ENCODE measurements at places on chromosomes 4 and X.
A peak's percentile ranks its signal among the peaks of the same experiment; 100 is the strongest.

- peak; percentile 87 for DNase-seq
Observed at GRCh38 chr4:159047478-159048165, 55.3 kb upstream of the RAPGEF2 start.

DNA sequence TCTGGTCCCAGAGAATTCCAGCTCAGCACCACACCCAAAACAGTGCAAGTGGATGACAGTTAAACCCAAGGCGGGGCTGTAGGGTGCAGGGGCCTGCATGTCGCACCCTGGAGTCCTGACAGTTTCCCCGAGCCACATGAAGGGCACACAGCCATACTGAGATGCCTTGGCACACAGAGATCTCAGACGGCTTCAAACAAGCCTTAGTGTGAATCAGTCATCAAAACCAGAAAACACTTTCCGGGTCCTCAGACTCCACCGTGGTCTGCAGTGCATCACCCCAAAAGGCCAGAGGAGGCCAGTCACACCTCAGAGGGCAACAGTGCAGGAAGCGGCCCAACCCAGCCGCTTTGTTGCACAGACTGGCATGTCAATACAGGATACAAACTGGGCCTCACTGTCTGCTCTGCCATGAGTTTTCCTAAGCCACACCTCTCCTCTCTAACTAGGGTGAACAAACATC lies 64.6 kb upstream of the ENPP6 start:
- no peak for DNase-seq

GRCh38 chr4:35933901-35934300 lies 310.4 kb downstream of the ARAP2 start:
- DNase-seq = no peak

GRCh38 chr4:7422898-7423180 lies 11.9 kb downstream of the PSAPL1 start:
- DNase-seq = no peak

DNA sequence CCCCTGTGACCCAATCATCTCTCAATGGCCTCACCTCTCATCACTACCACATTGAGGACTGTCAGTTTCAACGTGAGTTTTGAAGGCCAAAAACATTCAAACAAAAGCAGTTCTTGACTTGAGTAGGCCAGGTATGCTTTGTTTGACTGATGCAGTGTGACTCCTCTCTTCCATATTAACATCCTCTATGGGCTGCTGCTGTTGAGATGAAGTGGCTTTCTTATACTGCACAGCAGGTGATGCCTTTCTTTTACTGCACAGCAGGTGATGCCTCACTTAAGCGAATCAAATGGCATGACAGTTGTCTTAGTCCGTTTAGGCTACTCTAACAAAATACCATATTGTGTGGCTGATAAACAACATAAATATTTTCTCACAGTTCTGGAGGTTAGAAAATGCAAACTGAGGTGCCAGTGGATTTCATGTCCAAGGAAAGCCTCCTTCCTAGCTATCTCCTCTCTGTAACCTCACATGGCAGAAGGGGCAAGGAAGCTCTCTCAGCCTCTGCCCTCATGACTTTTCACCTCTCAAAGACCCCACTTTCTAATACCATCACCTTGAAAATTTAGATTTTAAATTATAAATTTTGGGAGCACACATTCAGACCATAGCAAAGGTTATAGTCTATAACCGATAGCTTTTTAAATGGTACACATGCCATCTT lies 2267.9 kb upstream of the AGA start:
- DNase-seq = no peak

DNA sequence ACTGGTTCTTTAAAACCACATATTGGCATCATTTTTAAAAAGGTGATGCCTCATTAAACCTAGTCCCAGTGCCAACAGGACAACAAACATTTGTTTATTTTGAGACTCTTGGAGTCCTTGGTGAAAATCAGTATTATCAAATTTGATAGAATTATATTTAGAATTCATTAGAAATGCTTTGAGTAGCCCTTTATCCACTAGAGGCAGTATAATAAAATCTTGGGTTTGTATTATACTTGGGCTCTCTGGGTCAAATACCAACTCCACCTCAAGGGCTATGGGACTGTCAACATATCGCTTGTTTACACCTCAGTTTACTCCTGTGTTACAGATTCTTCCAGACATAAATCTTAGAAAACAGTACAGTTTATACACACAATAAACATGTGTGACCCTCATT lies 335.7 kb upstream of the FSTL5 start:
- no peak for DNase-seq

DNA sequence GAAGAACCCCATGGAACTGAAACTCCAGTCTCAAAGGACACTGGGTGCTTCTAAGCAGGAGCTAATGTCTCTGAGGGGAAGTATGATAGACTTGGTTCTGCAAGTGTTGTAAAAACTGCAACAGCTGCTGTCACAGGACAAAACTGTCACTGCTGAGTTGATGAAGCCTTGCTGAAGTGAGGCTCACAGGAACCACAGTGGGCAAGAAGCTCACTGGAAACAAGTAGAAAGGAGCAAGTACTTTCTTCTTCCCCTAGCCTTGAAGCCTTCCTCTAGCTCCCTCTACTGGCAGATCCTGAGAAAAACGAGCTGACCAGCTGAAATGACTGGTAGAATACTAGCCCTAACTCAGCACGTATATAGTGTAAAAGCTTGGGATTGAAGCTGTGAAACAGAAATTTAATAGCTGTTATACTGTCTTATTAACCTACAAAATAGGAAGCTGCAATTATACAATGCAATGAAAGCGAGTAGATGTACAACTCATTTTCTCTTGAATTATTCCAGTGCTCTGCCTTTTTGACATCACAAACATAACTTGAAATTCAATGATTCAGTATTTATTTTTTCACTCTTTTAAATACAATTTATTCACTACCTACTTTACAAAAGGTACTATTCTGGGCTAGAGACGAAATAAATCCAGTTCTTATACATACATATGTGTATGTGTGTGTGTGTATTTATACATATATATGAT lies 91.4 kb downstream of the GABRB1 start:
- DNase-seq = peak; percentile 7

DNA sequence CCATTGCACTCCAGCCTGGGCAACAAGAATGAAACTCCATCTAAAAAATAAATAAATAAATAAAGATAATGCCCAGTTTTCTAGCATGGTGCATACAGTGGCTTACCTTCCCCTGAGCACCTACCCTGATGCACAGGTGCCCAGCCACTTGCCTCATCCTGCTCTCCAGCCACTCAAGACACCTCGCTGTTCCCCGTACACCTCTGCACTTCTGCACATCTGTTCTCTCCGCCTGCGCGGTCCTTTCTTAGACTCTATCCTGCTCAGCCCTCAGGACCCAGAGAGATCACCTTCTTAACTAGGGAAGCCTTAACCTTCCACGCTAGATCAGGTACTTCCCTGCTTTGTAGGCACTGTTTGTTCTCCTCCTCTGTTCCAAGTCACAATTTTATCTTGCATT lies 2.9 kb downstream of the EVC start:
- DNase-seq = no peak

DNA sequence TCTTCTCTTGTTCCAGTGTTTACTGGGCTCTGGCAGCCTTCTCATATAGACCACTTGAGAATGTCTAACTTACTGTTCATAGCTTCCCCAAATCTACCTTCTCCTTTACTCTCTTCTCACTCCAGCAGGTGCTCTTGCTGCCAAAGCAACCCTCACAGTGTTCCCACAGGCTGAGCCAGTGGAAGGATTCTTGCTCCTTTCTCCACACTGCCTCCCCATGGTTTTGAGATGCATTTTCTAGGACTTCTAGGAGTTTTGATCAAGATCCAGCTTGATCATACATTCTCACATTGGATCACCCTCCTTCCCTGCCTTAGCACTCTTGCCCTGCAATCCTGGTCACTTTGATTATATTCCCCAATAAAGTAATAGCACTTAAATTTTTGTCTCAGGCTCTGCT lies 230.8 kb downstream of the TMEM47 start:
- DNase-seq = no peak
